ENCODE measurements at places on chromosomes 7 and 10. TPM values are rescaled to one million over a fixed set of nuclear protein-coding genes. Genes with fewer than 3 reads are reported as not detected.

GRCh38 chr7:132311733-132312132, 264.5 kb downstream of the PLXNA4 start:
- H3K36me3 ChIP-seq, result no peaks in the 10 kb centered on the region
- no peak overlapping the region for H3K27ac ChIP-seq
- H3K4me3 ChIP-seq, result no peak overlapping the region
- no peaks in the 10 kb centered on the region for H3K27me3 ChIP-seq

GRCh38 chr7:125126376-125126775, 196.8 kb upstream of the POT1 start:
- H3K27me3 ChIP-seq, result no peaks in the 10 kb centered on the region
- H3K27ac ChIP-seq, result no peak overlapping the region
- H3K36me3 ChIP-seq, result no peaks in the 10 kb centered on the region
- no peak overlapping the region for H3K4me3 ChIP-seq
- H3K4me1 ChIP-seq, result no peaks in the 10 kb centered on the region
- DNase-seq, result peak; percentile 33

- DNase-seq, result peak; percentile 92
- no peaks in the 10 kb centered on the region for H3K36me3 ChIP-seq
- no peak overlapping the region for H3K4me3 ChIP-seq
- H3K27ac ChIP-seq, result peak overlapping the region; percentile 81
Observed at GRCh38 chr7:151687523-151688235, 168.0 kb upstream of the RHEB start.

GIMAP2 gene
- 0.54 TPM for polyA plus RNA-seq

ACTL6B gene
- not detected for polyA plus RNA-seq

RBP3 gene
- polyA plus RNA-seq, result not detected

MSMB gene
- polyA plus RNA-seq, result not detected

DNA sequence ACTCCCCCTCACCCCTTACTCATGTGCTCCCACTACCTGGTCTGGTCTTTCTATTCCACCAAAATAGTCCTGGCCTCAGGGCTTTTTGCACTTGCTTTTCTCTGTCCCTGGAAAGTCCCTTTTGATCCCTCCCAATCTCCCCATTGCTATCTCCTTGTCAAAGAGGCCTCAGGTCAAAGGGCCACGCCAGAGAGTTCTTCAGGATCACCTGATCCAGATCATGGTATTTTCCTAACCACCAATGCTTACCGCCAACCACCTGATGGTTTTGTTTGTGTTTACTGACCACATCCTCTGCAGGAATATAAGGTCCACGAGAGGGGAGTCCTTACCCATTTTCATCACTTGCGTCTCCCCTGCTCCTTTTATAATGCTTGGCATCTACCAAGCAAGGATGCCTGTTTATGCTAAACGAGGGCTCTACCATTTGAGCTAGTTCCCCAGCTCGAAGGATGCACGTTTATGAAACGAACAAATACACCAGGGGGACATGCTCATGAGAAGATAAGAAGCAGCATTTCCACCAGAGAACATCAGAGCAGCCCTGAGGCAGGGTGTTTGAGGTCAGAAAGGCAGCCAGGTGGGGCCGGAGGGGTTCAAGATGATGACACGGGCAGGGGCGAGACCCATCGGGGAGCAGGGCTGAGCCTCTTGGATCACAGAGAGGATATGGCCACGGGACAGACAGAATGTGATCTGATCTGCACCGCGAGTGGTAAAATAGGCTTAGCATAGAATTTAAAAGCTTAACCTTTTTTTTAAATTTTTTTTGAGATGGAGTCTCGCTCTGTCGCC, 43.1 kb upstream of the FOXK1 start:
- no peak overlapping the region for H3K4me3 ChIP-seq
- no peaks in the 10 kb centered on the region for H3K4me1 ChIP-seq
- DNase-seq, result no peak
- no peak overlapping the region for H3K27ac ChIP-seq

Measured in fibroblast of lung (primary cell).